ENCODE measurements at places on chromosomes 16 and 17.

- no peak for DNase-seq
These were observed 402.8 kb downstream of the SNX29 start for GRCh38 chr16:12379318-12379717.

DNA sequence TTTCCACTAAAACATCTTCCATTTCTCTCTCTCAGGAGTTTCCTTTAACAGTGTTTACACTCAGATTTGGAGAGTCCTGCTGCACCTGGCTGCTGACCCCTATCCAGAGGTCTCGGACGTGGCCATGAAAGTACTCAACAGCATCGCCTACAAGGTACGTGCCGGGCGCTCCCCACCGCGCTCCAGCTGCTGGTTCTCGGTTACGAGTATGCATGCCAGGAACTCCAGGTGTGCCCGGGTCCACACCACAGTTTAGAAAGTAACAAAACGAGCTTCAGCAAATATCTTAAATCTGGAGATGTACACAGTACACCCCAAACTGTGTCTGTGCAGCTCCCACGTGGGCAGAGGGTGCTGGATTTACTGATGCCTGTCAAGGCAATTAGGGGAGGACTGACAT, 82.9 kb upstream of the CHMP6 start:
- no peak for DNase-seq

GRCh38 chr16:88466175-88466862, 13.2 kb downstream of the ZFPM1 start:
- peak; percentile 29 for DNase-seq

GRCh38 chr16:29316761-29317183, 89.7 kb downstream of the NPIPB11 start:
- no peak for DNase-seq

DNA sequence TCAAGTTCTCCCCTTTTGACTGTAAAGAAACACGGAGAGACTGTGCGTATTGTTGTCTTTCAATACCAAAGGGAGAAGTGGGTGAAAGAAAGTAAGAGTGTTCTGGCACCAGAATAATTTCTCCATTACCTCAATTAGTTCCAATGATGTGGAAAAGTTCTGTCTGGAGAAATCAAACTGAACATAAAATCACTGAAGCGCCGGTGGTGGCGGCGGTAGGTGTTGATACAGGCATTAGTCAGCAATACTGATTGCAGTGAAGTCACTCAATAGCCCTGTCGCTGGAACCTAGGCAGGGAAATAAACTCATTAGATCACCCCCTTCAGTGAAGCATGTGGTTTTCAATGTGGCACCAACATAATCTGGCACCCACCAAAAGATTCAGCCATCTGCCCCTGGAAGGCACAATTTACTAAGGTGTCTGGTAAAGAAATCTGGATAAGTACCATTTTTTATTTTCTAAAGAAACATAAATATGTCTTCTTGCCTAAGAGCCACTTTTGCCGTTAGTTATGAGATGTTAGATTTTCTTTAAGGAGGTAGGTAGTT, 274.2 kb upstream of the SOX9 start:
- DNase-seq = no peak

DNA sequence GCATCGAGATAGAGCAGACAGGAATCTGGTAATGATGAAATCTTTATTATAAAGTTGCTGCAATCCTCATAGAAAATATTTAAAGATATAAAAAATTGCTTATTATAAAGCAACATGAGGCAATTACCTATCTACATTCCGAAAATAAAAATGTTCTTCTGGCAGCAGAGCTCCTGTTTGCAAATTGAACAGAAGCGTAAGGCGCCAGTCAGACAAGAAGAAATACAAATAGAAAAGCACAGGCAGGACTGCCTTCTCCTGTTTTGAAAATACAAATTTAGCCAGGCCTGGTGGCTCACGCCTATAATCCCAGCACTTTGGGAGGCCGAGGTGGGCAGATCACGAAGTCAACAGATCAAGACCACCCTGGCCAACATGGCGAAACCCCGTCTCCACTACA, 95.6 kb downstream of the CDYL2 start:
- DNase-seq = no peak

- DNase-seq = no peak
These were observed 1265.1 kb downstream of the CDH8 start for GRCh38 chr16:60771138-60771537.

GRCh38 chr16:17556276-17557052, 85.7 kb upstream of the XYLT1 start:
- no peak for DNase-seq

DNA sequence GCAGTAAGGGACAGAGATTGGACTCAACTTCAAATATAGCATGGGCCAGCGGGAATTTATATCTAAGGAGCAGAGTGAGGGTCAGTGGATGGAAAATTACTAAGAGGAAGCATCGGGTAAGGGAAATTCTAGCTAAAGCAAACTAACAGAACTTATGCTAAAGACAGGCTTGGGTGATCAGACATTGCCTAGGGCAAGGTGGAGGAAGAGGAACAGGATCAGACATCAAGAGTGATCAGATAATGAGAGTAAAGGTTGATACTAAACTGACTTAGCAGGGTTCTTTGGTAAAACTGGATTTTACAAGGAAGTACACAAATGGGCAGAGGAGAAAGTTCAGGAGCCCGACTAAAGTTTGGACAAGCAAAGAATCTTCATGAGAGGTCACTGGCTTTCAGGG, 86.3 kb upstream of the TOM1L1 start:
- DNase-seq = no peak

DNA sequence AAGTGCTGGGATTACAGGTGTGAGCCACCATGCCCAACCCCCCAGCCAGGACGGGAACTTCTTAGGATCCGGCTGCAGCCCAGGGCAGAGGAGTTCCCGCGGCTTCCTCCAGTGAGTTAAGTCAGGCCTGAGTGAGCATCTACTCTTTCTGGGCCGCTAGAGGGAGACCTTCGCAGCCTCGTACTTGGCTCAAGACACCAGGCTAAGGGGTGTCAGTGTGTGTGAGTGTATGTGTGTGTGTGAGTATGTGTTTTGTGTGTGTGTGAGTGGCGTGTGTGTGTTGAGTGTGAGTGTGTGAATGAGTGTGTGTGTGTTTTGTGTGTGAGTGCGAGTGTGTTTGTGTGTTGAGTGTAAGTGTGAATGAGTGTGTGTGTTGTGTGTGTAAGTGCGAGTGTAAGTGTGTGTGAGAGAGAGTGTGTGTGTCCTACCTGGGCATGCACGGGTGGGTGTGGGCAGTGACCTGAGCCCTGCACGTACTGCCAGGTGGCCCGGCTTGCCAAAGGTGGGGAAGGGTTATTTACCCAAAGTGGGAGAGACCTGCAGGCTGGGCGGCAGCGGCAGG, 58.5 kb downstream of the TMEM235 start:
- DNase-seq = peak; percentile 82

GRCh38 chr16:30996985-30997724, 12.1 kb downstream of the HSD3B7 start:
- peak; percentile 90 for DNase-seq

- no peak for DNase-seq
These were observed 46.8 kb downstream of the TMEM235 start for GRCh38 chr17:78278139-78278741.

GRCh38 chr17:12909046-12909445, 108.8 kb downstream of the ELAC2 start:
- no peak for DNase-seq

Data from activated CD8-positive, alpha-beta T cell treated with anti-CD3 and anti-CD28 coated beads, Interleukin-2, amount 10 ng/mL, durations not matched to agents 7 days and 5 days (primary cell).